ENCODE measurements at places on chromosomes 12 and 14. TPM values are rescaled to one million over a fixed set of nuclear protein-coding genes. Genes with fewer than 3 reads are reported as not detected.

GRCh38 chr14:89797148-89797547 lies 157.4 kb downstream of the EFCAB11 start:
- no peaks in the 10 kb centered on the region for H3K36me3 ChIP-seq
- H3K27ac ChIP-seq = no peak overlapping the region
- H3K4me1 ChIP-seq = no peaks in the 10 kb centered on the region
- DNase-seq = no peak
- no peak overlapping the region for H3K4me3 ChIP-seq

GRCh38 chr12:106582249-106582591 lies 584 bp upstream of the RFX4 start:
- H3K4me3 ChIP-seq = no peak overlapping the region
- no peak for DNase-seq
- no peaks in the 10 kb centered on the region for H3K4me1 ChIP-seq
- no peaks in the 10 kb centered on the region for H3K36me3 ChIP-seq

GRCh38 chr12:121092034-121092433 lies 40.6 kb upstream of the P2RX7 start:
- H3K4me1 ChIP-seq = no peaks in the 10 kb centered on the region
- no peak overlapping the region for H3K27ac ChIP-seq
- H3K4me3 ChIP-seq = no peak overlapping the region
- H3K27me3 ChIP-seq = no peaks in the 10 kb centered on the region
- no peaks in the 10 kb centered on the region for H3K36me3 ChIP-seq
- DNase-seq = no peak

- H3K4me3 ChIP-seq = no peak overlapping the region
- H3K4me1 ChIP-seq = no peaks in the 10 kb centered on the region
- DNase-seq = no peak
These were observed 292.6 kb downstream of the TTC8 start for GRCh38 chr14:89117012-89117411.

Gene PTPRB
- total RNA-seq = 71.6 TPM

Gene OVCH1
- 0.35 TPM for total RNA-seq

Gene BIN2
- 15.6 TPM for total RNA-seq

All from kidney (tissue), 22 donors.